CD4-positive, alpha-beta T cell (primary cell): ENCODE measurements at places on chromosomes 1 and 21.

GRCh38 chr1:89980605-89981004 lies 14.3 kb upstream of the ZNF326 start:
- no peaks in the 10 kb centered on the region for H3K4me1 ChIP-seq
- no peaks in the 10 kb centered on the region for H3K27me3 ChIP-seq
- no peak overlapping the region for H3K27ac ChIP-seq

GRCh38 chr1:109369167-109369746 lies 28.5 kb downstream of the SORT1 start:
- H3K27ac ChIP-seq: no peak overlapping the region
- no peaks in the 10 kb centered on the region for H3K36me3 ChIP-seq
- no peak overlapping the region for H3K4me3 ChIP-seq

- H3K36me3 ChIP-seq: peaks cover 49% of the 10 kb centered on the region
- peak overlapping the region; percentile 8 for H3K4me3 ChIP-seq
- peaks cover 100% of the 10 kb centered on the region for H3K4me1 ChIP-seq
These were observed 11.2 kb downstream of the LAPTM5 start for GRCh38 chr1:30746212-30747032.

DNA sequence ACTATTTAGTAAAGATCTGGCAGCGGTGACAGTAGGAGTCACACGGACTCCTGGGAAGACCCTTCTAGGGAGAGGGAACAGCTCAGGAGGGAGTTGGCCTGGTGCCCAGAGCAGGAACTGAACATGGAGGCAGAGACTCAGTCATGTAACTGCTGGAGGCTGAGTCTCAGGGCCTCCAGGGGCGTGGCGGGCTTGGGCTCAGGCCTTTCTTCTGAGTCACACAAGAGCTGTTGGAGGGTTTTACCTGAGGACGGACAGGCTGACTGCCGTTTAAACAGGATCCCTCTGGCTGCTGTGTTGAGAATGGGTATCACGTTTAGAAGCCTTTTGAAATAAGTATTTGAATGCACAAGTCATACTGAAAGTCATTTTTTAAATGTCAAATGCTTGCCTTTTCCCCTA lies 7.2 kb upstream of the ETS2 start:
- no peaks in the 10 kb centered on the region for H3K4me1 ChIP-seq
- DNase-seq: no peak
- no peaks in the 10 kb centered on the region for H3K36me3 ChIP-seq

DNA sequence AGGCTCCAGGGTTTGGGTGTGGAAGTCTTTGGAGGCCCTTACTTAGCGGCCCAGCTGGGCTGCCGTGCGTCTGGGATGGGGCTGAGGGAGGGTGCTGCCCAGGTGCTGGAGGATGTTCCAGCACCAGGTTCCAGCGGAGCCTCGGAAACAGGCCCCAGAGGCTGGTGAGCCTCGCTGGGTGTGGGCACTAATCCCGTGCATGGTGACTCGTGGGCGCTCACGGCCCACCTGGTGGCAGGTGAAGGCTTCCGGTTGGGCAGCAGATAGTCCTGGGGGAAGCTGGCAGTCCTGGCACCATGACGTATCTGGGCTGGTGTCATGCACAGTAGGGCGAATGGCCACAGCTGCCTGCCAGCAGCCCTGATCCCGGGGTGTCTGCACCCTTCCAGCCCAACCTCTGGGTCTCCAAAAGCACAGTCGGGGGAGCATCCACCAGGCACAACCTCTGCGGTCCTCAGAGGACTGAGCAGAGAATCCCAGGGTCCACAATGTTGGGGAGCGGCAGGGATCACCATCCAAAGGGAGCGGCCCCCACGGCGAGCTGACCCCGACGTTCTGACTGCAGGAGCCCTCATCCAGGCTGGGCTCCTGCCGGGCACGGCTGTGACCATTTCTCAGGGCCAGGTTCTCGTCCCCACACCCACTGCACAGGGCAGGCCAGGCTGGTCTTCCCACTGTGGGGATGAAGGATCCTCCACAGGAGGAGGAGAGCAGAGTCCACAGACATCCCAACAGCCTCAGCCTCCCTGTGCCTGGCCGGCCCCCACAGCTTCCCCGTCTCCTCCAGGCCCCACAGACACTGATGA lies 25.3 kb downstream of the FTCD start:
- H3K27ac ChIP-seq: no peak overlapping the region
- DNase-seq: no peak
- H3K4me3 ChIP-seq: no peak overlapping the region
- H3K4me1 ChIP-seq: no peaks in the 10 kb centered on the region
- no peaks in the 10 kb centered on the region for H3K36me3 ChIP-seq
